ENCODE measurements at places on chromosomes 7 and 10.
A peak's percentile ranks its signal among the peaks of the same experiment; 100 is the strongest.

- no peak for DNase-seq
These were observed 49.7 kb downstream of the C10orf120 start for GRCh38 chr10:122649903-122650302.

- DNase-seq, result no peak
These were observed 12.2 kb downstream of the PLXDC2 start for GRCh38 chr10:19828278-19829049.

- no peak for DNase-seq
These were observed 29.8 kb upstream of the FGFR2 start for GRCh38 chr10:121627876-121628581.

DNA sequence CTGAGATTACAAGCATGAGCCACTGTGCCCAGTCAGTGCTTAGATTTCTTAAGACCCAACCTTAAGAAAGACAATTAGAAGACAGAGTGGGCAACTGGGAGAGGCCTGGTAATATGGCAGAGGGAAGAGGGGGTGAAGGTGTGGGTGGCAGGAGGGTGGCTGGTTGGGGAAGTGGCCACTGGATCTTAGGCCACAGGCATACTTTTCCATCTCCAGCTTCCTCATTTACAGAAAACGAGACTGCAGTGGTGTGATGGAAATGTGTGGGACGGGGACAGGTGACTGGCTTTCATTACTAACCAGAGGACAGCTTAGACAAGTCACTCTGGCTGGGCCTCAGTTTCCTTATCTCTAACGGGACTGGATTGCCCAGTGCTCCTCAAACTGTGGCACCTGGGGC, 1.0 kb upstream of the FFAR4 start:
- DNase-seq, result no peak

DNA sequence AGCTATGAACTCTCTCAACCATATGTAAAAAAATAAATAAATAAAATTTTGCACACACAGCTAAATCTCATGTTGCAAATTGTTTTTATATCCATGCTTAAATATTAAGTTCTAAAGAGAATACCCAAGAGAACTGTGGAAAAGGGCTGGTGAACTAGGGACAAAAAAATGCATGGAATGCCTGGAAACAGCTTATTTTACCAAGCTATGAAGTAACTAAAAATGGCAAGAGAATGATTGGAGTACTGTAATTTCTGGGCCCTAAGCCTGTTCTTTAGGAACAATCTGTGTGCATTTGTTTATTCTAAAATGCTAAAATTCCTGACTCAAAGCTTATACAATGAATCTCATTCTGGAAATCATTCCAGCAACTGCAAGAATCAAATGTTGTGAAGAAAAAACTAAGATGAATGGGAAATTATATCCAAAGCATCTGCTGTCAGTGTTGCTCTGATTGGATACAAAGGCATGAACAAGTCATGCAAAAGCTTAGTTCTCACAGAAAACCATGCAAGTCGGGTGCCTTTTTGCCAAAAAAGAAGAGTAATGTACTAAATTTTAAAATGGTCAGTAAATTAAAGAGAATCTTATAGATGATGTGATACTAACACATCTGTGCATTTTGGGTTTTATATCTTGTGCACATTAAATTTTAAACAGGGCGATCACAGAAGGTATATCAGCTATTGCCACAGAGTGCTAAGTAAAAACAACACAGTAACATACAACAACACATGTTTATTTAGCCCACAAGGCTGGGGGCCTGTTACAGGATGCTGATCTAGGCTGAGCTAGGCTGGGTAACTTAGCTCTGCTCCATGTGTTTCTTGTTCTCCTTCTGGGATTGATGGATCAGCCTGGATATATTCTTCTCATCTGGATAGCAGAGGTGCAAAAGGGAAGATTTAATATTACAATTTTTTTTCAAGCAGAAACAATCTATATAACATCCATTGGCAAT, 453.5 kb upstream of the SEMA3A start:
- DNase-seq, result no peak

DNA sequence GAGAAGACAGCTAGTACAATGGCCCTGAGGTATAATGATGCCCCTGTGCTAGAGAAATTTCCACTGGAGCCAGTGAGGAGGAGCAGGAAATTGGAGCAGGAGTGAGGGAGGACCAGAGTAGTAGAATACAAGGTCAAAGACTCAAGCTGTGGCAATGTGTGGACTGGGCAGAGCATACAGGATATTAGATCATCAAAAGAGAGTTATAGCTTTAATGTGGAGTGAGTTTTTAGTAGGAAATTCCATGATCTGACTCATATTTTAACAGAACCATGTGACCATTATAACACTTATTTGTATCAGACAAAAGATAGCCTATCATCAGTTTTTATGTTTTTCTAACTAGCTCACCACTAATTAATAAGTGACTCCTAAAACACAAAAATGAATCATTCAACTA, 154.1 kb downstream of the DGKB start:
- no peak for DNase-seq

GRCh38 chr10:76113952-76114351, 682.5 kb downstream of the LRMDA start:
- DNase-seq, result no peak

- no peak for DNase-seq
These were observed 1.2 kb downstream of the HOXA10 start for GRCh38 chr7:27172823-27173510.

DNA sequence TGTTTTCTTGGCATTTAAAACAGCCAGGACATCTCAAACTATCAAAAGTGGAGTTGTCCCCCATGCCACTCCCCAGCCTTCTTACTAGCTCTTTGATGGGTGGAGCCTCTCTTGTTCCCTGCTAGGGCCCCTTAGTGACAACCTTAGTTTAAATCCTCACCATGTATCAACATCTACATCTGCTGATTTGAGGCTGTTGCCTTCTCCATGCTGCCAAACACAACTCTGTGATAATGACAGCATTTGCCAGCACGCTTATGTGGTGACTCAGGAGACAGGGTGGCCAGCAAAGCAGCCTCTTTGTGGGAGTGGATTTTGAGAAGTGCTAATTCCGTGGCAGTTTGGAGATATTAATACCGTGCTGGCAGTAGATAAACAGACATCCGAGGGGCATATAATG, 145.4 kb downstream of the LRRC4 start:
- DNase-seq, result no peak

- DNase-seq, result no peak
These were observed 817.3 kb downstream of the DNAJB9 start for GRCh38 chr7:109386959-109387358.

- no peak for DNase-seq
These were observed 72.5 kb downstream of the LRRC17 start for GRCh38 chr7:102985176-102985783.

GRCh38 chr7:100177045-100178001, at the start of the genes GPC2 and STAG3:
Gene GPC2 (minus strand): TSS chr7:100177381. CDS start chr7:100177199, 182 bp downstream.
Gene STAG3 (plus strand): TSS chr7:100177918. CDS start chr7:100180557, 2,639 bp downstream.
- DNase-seq, result peak; percentile 89

GRCh38 chr10:124539935-124540641, 78.5 kb downstream of the LHPP start:
- DNase-seq, result peak; percentile 39

GRCh38 chr7:88670536-88670935, 89.0 kb upstream of the ZNF804B start:
- no peak for DNase-seq

GRCh38 chr10:3981300-3981699, 196.3 kb upstream of the KLF6 start:
- DNase-seq, result no peak

GRCh38 chr7:135414208-135414607, 95.7 kb downstream of the CNOT4 start:
- DNase-seq, result no peak

GRCh38 chr10:80289451-80290287, at the start of gene MAT1A:
Gene MAT1A (minus strand): TSS chr10:80289658. CDS start chr10:80289423, 235 bp downstream.
- no peak for DNase-seq

DNA sequence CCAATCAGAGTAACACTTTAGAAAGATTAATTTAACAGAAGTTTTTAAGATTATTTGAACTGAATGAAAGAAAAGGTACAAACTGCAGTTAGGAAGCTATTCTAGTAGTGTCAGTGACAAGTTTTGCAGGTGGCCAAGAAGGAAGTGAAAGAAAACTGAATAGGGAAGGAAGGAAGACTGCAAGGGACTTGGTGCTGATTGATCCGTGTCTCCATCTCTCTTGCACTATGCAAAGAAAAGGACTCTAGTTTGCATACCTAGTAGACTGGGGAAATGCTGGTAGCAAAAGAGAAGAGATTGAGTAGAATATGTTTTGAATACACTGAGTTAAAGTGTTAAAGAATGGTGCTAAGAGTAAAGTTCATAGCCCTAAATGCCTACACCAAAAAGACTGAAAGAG, 33.0 kb downstream of the OR6V1 start:
- no peak for DNase-seq

- no peak for DNase-seq
These were observed 92.0 kb upstream of the CARD11 start for GRCh38 chr7:3135626-3136025.

DNA sequence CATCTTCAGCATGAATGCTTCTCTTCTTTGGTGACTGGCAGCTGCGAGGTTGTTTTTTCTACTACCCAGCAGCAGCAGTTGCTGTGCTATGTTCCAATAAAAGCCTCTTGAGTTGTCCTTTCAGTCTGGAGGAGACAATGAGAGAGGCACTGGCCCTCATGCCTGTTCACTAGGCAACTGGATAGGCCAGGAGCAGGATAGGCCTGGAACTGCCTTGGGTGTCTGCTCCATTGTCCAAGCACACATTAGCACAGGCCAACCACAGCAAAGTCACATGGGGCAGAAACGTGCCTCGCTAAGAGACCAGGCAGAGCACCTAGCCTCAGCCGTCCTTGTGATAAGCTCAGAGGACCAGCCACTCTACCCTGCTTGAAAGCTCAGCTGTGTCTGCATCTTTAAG, 76.9 kb upstream of the PDCD4 start:
- no peak for DNase-seq

DNA sequence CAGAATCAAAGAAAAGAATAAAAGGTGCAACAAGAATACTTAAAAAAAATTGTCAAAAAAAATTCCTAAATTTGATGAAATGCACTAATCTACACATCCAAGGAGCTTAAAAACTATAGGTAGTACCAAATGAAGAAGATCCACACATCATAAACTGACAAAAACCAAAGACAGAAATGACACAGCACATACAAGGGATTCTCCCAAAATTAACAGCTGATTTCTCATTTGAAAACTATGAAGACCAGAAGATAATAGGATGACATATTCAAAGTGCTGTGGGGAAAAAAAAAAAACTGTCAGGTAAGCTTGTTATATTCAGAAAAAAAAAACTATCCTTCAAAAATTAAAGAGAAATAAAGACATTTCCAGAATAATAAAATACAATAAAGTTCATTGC, 618.2 kb downstream of the TNS3 start:
- DNase-seq, result no peak

- no peak for DNase-seq
These were observed 256.9 kb downstream of the WDR11 start for GRCh38 chr10:121108051-121108450.

DNA sequence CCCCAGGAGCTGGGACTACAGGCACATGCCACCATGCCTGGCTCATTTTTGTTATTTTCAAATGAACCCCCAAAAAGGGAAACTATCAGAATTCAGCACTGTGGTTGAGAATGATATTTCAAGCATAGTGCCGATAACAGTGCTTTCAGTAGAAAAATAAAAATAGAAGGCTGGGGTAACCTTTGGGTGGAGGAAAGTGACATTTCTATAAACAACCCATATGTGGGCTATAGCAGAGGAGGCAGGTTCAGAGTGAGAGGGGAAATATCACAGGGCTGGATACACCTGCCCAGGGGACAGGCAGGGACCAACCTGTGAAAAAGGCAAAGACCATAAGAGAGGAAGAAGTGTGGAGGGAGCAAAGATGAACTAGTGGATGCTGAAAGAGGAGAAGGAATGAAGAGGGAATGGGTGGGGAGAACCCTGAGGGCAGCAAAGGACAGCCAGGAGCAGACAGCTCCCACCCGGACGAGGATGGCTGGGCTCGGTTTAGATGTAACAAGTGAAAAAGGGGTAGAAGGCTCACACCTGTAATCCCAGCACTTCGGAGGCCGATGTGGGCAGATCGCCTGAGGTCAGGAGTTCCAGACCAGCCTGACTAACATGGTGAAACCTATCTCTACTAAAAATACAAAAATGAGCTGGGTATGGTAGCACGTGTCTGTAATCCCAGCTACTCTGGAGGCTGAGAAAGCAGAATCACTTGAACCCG, 56.5 kb downstream of the MAP3K8 start:
- DNase-seq, result no peak

GRCh38 chr7:131637859-131638258, 81.4 kb upstream of the PODXL start:
- DNase-seq, result no peak

- DNase-seq, result no peak
These were observed 44.2 kb upstream of the FRMD4A start for GRCh38 chr10:14374745-14375445.

- peak; percentile 94 for DNase-seq
These were observed at the start of gene ZCWPW1 for GRCh38 chr7:100428199-100428966. Gene ZCWPW1 (minus strand): TSS chr7:100428703. CDS start chr7:100420649, 8,054 bp downstream.

DNA sequence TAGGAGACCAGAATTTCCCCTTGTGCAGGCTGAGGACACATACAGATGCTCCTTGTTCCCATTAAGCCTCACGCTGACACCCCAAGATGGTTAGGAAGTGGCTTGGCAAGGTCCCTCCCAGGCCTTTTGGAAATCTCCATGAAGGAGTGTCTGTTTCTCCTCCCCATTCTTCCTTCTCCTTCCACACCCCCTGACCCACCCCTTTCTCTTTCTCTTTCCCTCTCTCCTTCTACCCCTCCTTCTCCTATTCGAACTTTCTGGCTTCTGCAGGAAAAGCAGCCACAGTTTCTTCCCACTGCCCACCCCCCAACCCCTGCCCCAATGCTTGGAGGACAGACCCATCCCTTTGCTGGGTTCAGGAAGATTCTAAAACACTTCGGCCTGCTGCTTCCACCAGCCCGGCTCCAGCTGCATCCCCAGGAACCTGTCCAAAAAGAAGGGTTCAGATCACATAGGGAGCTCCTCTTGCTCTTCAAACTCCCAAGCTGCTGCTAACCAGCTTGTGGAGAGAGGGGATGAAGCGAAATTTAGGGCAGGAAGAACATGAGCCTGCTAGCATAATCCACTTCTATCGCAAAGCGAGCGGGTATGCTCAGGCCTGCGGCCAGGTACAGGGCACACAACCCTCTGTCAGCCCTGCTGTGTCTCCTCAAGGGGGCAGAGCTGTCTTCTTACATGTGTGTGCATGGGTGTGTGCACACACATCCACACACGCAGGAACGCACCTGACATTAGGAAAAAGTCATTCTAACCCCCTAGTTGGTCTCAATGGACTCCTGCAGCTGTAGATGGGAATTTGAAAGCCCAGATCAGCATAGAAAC, 80.4 kb downstream of the PPP1R3C start:
- DNase-seq, result no peak

GRCh38 chr10:131231965-131232541, 79.5 kb downstream of the TCERG1L start:
- no peak for DNase-seq

DNA sequence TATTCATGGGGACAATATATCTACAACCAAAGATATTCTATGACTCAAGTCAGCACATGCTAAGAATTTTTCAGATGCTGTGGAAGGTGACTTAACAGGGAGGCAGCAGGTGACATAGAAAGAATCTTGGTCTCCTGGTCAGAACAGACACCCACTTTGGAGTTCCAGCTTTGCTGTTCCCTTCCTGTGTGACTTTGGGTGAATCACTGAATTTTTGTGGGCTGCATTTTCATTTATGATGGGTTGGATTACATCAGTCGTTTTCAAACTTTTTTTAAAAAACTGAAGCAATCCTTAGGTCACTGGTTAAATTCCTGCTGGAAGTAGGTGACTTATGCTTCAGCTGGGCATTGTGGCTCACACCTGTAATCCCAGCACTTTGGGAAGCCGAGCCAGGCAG, 24.9 kb downstream of the RGR start:
- DNase-seq, result no peak

- no peak for DNase-seq
These were observed 30.6 kb downstream of the ADARB2 start for GRCh38 chr10:1706711-1707110.

Measured in activated CD8-positive, alpha-beta memory T cell treated with anti-CD3 and anti-CD28 coated beads for 1 hour (primary cell).